ENCODE measurements at places on chromosomes 5 and 9.

- DNase-seq = no peak
Observed at GRCh38 chr5:33867241-33867640, 24.5 kb downstream of the ADAMTS12 start.

DNA sequence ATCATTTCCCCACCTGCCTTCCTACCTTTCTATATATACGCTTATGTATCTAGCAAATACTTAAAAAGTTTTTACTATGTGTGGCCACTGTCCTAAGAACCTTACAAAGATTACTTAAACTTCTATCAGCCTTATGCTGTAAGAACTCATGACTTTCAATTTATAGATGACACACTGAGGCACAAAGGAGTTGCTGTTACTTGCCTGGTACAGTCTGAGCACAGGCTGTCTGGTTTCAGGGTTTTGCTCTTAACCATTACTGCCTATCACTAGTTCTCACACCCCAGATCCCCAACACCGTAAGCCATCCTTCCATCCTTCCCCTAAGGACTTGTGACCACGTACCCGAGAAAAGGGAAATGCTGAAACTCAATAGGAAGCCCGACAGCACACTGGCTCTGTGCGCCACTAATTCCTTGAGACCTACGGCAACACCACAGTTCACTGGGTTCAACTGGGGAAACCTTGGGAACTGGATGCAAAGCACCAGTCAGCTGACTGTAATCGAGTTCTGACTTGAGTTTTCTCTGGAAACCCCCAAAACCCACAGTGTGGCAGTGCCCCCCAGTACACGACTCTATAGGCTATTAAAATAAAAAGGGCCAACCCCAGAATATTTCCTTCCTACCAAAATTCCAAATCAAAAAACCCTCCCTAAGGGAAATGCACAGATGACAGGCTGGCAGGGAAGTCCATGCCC, 56.0 kb downstream of the AUH start:
- DNase-seq = no peak

- no peak for DNase-seq
Observed at GRCh38 chr5:30390095-30390494, 803.4 kb upstream of the CDH6 start.

- DNase-seq = peak; percentile 44
Observed at GRCh38 chr5:156137071-156137869, 189.7 kb upstream of the SGCD start.

DNA sequence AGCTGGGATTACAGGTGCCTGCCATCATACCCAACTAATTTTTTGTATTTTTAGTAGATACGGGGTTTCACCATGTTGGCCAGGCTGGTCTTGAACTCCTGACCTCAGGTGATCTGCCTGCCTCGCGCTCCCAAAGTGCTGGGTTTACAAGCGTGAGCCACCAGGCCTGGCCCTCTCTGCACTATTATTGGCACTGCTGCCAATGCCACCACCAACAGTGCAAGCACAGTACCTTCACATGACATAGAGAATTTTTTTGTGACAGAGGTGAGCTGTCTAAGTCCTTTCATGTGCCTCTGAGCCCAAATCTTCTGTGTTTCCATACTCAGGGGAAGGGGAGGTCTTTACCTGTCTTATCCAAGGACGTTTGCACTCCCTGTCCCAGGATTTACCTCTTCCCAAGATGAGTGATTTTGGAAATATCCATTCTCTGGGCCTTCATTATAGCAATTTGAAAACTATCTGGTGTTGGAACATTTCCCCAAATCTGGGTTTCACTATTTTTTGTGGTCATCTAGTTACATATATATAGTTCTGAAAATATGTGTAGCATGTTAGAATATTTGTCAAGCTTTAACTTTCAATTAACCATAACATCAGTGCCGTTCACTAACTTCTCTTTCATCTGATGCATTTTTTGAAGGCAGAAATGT, 5.4 kb upstream of the CD180 start:
- no peak for DNase-seq

GRCh38 chr5:159786901-159787691, 129.2 kb upstream of the ADRA1B start:
- DNase-seq = peak; percentile 45

- DNase-seq = no peak
Observed at GRCh38 chr5:69525490-69525889, 32.9 kb downstream of the OCLN start.

DNA sequence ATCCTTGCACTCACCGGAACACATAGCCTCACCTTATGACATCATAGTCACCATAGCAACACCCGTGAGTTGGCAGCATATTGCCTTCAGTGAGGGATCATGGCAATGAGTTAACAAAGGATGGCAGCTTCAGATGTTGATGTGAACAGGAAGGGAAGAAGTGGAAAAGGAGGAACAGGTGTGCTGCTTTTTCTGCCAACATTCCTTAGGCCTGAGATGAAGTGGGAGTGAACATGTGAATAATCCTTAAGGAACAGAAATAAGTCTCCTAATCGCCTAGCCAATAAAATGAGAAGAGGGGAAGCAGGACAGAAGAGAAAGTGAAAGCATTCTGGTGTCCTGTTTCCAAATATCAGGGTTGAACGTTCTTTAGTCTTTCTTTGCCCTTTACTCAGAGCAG, 360.0 kb downstream of the BRINP1 start:
- no peak for DNase-seq

DNA sequence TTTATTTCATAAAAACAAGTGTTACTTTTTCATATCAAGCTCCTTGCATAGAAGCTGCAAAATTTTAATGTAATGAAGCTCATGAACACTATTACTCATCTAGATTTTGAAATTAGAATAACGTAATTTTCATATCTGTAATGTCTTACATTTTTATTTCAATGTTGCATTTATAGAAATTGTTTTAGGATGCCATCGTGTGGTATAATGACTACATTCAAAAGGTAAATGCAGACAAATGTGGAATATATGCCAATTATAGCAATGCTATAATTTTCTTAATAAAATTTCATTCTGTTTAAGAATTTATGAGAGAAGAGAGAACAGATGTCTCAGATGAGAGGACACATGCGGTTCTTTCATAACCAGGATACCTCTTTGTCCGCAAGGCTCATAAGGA, 230.2 kb downstream of the TMEM232 start:
- no peak for DNase-seq

DNA sequence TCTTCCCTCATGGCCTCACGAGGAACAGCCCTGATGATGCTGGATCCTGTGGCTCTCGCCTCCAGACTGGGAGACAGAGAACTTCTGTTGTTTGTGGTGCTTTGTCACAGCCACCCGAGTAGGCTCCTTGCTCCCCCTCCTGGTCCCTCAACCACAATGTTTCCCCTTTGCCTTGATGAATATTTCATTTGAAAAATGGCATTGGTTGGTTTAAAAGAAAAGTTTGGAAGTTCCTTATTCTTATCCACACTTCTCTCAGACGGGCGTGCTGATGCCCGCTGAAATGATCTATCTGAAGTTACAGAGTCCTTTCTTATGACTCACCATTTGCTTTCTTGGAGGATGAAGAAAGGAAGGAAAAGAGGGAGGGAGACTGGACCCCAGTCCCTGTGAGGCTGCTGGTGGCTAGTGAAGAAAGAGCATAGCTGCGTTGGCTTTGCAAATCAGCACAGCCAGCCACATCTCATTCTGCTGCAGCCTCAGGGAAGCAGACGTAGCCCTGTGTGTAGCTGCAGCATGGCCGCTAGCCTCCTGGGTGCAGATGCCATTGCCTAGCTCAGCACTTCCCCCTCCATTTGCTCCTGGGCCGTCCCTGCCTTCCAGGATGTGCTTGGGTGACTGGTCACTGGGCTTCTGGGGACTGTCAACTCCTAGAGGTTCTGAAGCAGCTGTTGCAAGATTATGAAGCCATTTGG, 185.9 kb downstream of the ERCC6L2 start:
- no peak for DNase-seq

GRCh38 chr5:234450-234849, 16.3 kb downstream of the SDHA start:
- DNase-seq = no peak

- DNase-seq = no peak
Observed at GRCh38 chr9:86734771-86735170, 212.5 kb downstream of the GAS1 start.

- no peak for DNase-seq
Observed at GRCh38 chr5:20286512-20286911, 298.5 kb upstream of the CDH18 start.

- DNase-seq = no peak
Observed at GRCh38 chr9:60545878-60546385, 368.3 kb upstream of the SPATA31A5 start.

DNA sequence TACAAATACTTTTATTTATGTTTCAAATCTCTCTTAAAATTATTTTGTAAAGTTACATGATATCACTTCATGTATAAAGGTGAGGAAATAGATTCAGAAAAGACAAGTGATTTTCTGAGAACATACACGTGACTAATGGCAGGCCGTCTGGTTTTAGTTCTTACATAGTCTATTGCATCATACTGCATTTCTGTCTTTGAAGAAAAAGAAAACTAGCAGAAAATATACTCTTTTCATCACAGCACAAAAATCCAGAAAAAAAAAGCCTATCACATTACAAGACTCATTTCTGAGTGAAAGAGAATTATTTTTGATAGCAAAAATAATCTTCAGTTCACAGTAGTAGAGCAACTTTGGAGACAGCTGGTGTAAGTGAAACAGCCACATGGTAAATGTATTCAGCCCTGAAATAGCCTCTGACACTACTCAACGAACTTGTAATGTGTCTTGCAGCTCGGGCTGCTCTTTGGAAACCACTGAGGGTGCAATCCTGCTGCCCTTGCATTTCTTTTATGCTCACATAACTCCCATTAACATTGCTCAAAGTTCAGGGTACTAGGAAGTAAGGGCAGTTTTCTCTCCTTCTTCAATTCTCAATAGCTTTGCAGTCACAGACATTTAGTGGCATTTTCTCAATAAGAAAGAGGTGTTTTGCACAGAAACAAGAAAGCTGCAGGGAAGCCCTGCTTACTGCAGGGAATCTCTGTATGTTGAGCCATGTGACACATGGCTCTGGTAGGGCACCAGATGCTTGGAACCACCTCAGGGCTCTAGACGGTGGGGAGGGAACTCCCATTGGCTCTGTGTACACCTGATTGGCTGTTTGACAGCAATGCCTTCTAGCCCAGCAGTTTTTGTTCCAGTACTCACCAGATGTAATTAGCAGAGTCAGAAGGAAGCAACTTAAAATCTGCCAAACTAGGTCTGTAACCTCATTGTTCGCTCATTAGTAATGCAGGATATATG, 845.3 kb upstream of the PTPRD start:
- DNase-seq = no peak

DNA sequence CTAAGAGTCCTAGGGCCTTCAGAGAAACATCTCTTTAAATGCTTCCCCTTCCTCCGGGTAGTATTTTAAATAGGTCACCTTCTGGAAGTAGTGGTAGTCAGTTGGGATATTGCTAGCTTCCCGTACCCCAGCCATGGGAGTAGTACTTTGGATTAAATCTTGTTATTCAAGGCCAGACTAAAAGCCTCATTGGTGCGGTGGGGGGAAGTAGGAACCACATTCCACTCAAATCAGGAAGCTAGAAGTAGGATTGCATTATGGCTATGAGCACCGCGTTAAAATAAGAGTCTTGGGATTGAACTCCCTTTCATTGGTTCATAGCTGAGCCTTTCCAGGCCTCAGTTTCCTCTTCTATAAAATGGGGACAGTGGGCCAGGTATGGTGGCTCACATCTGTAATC, 6.7 kb downstream of the KCNIP1 start:
- no peak for DNase-seq

Measured in trophoblast cell (in vitro differentiated cells and primary cell).